ENCODE measurements at places on chromosomes 5 and 9.

GRCh38 chr5:64827703-64828102 lies 59.0 kb downstream of the CWC27 start:
- DNase-seq = no peak

DNA sequence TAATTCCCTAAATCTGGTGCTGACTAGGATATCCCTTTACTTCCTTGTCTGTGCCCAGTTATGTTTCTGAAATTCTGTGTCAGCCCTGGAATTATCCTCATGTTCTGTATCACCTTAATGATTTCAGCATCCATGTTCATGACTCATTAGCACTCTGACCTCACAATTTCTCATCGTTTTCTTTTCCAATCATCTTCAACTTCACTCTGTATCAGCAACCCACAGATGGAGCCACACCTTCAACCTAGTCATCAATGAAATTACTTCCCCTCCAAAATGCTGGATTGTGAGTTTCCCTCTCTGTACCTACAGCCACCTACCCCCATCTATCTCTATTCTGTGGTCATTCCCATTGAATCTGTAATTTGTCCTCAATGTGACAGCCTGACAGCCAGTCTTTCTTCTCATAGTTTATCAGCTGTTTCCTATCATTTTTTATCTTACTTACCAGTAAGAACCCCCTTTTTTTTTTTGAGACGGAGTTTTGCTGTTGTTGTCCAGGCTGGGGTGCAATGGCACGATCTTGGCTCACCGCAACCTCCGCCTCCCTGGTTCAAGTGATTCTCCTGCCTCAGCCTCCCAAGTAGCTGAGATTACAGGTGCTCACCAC lies 3.1 kb upstream of the IL6ST start:
- no peak for DNase-seq

DNA sequence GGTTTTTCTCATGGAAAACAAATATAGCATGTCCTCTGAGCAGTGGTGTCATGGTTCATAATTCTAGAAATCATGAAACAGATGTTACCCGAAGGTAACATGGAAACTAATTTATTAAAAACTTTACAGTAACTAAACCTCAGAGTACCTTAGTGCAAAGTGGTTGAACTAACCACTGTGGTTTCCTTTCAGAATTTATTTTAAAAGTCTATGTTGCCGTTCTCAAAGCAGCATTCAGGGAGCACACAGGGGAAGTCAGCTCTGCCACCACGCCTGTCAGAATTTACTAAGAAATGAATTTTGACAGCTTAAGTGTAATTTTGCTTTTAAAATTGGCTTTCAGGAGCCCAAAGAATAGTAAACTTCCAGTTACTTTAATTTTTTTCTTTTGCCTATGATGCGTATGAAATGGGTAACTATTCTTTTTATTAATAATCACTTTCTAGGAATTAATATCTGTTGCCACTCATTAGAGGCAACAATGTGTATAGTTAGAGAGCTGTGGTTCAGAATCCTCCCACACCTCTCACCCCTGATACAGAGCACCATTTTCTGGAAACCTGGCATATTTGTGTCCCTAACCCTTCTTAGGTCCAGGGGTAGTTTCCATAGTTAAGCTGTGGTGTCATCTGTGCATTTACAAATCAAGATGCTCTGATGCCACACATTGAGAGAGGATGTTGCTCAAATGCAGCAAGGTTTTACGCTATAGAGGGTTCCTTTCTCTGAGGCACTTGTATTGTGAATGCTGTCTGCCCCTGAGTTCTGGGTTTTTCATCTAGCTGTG lies 202.6 kb downstream of the ZSWIM6 start:
- no peak for DNase-seq

DNA sequence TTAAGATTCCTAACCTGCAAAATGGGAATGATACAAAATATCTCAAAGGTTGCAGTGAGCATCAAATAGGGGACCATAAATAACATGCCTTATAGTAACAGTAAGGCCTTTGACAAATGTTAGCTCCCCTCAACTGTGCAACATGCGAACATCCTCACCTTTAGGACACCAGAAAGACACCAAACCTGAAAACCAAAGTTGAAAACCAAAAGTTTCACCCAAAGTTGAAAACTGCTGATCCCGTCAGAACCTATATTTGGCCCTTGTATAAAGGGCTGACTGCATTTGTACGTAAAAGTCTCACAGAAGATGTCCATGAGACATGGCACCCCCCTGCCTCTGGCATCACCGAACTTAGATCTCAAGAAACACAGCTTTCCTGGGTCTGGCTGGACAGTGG lies 12.1 kb downstream of the CDK5RAP2 start:
- no peak for DNase-seq

GRCh38 chr9:87275047-87275725 lies 222.5 kb upstream of the DAPK1 start:
- no peak for DNase-seq

DNA sequence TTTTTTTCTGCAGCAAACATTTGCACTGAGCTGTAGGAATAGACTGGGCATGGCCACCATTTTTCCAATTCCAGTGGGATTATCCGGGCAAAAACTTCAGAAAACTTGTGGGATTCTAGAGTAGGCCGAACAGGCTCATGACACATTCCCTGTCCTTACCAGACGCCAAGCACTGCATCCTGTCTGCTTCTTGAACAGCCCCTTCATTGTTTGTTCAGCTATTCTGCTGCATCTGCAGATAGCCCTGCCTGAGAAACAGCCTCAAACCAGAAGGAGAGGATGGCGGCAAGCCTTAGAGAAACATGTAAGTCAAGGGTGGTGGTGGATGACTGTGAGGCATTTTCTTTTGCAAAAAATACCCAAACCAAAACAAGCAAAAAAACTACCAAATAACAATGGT lies 111.8 kb upstream of the NTRK2 start:
- no peak for DNase-seq

DNA sequence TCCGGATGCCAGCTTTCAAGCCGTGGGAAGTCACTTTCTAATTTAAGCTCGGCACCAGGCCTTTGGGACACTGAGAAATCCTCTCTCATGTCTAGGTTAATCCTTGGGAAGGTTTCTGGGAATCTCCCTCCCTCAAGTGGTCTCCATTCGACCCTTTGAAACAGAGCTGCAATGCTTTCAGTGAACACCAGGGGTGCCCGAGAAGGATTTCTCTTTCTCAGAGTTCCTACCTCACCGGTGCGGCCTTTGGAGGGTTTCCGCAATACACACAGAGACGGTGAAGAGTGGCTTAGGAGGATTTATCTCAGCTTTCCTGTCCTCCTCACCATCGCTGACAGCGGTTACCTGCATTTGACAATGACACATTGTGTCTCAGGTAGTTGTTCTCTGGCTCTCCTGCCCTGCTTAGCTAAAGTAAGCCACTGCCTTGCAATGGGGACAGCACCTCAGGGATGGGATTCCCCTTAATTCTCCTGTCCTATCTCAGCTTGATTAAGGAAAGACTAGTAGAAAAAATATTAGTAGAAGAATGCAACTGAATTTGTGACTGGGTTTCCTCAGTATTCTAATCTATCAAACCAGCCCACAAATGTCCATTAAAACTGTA lies 180.6 kb downstream of the GABRG2 start:
- peak; percentile 17 for DNase-seq

DNA sequence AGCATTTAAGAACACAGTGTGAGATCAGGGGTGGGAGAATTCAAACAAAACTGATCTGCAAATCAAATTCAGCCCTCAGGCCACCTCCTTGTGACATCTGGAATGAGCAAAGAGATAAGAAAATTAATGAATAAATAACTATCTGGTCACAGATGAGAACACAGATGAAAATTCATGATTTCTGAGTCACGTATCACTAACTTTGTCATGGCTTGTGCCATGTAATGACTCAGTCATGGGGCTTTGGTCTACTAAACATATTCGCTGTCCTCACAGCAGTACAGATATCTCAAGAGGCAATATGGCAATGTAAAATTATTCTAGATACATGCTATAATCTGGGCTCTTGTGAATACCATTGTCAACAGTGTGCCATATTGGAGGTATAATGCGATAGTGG lies 274.4 kb downstream of the MAN2A1 start:
- no peak for DNase-seq

GRCh38 chr9:70641631-70642030 lies 227.2 kb upstream of the KLF9 start:
- no peak for DNase-seq

DNA sequence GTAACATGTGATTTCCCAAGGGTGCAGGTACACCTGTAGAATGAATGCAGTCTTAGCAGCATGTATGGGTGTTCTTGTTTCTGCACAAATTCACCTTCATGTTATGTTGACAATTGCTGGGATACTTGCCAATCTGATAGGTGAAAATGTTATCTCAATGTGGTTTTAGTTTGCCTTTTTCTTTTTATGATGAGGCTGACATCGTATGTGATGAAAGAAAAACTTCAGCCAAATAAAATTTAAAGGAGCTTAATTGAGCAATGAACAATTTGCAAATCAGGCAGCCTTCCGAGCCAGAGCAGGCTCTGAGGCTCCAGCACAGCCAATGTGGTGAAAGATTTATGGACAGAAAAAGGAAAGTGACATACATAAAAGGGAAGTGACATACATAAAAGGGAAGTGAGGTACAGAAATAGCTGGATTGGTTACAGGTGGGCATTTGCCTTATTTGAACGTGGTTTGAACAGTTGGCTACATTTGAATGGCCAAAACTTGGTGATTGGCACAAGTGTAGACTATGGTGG lies 10.5 kb downstream of the TAL2 start:
- no peak for DNase-seq

DNA sequence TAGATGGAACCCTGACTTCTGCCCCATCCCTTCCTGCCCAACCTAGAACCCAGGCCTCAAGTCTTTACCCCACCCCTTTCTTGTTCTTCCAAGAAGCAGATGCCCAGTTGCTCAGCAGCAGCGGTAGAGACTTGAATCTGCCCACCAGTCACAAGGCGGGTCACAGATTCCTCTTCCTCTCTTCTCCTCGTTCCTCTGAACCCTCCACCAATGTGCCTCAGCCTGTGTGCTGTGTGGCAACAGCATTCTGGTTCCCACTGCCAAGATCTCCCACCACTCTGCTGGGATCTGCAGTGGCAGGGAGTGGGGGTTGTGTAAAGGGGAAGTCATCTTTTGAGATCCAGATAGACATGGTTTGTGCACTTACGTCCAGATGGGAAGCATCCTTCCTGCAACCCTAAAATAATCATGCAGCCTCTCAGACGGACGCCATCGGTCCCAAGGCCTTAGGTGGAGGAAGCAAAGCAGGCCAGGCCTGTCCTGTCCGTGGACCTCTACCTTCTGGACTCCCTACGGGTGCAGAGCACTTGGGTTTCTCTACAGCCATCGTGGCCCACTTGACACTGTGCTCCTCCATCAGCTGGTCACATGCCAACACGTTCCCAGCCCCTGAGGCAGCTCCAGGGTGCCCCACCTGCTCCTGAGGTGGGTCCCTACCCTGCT lies 7.7 kb upstream of the RPL26L1 start:
- no peak for DNase-seq

- DNase-seq = no peak
These were observed 452.8 kb downstream of the RAB3C start for GRCh38 chr5:59035681-59036080.

DNA sequence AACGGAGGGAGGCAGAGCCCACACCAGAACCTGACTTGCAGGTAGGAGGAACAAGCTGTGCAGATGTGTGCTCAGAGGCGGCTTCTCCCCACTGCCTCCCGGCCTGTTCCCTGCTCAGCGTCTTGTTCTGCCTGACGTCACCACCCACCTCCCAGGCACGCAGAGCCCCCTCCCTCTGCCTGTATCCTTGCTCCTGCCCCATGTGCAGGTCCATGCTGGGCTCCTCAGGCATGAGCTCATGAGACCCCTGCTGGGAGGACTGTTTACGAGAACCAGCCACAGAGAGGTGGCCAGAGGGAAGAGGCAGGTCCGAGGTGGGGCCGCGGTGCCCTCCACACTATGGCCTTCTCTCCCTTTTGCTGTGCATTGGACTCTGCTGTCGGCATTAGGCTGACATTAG lies 45.5 kb downstream of the SLC6A3 start:
- no peak for DNase-seq

DNA sequence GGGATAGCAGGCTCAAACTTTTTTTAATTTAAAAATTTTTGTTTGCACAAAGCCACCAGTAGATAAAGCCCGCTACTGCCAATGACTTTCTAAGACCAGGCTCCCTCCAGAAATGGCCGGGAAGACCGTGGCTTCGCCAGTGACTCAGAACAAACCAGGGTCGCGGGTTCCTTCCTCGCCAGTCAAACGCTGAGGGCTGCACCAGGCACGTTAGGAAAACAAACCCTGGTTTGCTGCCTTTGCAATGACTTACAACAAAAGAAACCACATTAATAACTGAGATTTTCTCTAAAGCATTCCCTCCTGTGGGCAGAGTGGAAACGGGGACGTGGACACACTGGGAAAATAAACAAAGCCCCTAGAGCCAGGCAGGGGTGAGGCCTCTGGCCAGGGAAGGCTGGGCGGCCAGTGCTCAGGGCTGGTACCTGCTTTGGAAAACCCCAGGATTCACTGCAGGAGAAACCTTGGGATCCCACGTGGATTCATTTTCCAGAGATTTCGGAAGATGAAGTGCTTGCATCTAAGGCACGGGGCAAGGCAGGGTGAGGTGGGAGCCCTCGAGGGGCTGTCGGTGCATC lies 3.8 kb downstream of the PRRX2 start:
- DNase-seq = no peak

- DNase-seq = no peak
These were observed 69.6 kb downstream of the CHSY3 start for GRCh38 chr5:129973716-129974426.

DNA sequence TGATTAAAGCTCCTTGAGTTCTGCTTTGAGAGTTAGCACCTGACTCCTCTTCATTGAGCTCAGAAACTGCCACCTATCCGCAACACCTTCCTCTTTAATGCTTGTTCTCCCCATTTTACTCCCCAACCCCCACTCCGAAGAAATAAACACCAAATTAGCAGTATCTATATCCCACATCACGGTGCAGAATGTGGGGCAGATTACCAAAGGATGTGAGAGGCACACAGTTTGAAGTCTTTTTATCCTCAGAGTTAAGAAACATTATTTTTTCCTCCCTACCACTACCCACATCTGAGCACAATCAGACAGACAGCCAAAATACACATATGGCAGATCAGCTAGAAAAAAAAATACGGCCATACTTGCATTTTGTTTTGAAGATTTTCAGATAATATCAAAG lies 26.1 kb upstream of the IL7R start:
- DNase-seq = no peak

DNA sequence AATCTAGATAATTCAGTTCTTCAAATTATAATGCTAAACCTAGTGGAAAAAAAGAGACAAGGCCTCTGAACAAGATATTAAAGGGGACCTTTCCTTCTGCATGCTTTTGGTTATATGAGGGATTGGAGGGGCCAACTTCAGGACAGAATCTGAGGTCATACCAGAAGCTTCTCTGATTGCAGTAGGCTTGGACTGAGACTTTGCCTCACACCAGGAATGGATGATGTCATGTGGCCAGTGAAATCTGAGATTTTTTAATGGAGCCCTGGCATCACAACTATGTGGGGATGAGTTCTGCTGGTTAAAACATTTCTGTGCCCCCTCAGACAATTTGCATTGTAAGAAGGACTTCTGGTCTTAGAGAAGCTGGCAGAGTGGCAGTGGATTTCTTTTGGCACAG lies 88.6 kb downstream of the ANGPTL2 start:
- DNase-seq = no peak

- no peak for DNase-seq
These were observed 260.3 kb upstream of the RORB start for GRCh38 chr9:74236857-74237256.
